ENCODE measurements at places on chromosomes 3 and 15. TPM values are rescaled to one million over a fixed set of nuclear protein-coding genes. Genes with fewer than 3 reads are reported as not detected.

The VWA5B2 gene
- 2.6 TPM for total RNA-seq

The TRH gene
- total RNA-seq = not detected

The PLAAT1 gene
- not detected for total RNA-seq

The EPHA3 gene
- 6.6 TPM for total RNA-seq

The GREM1 gene
- total RNA-seq = 9.1 TPM

The AGBL1 gene
- 0.32 TPM for total RNA-seq

The DUOX1 gene
- total RNA-seq = 0.70 TPM

The GOLGA8Q gene
- 1.5 TPM for total RNA-seq

The MEIS2 gene
- total RNA-seq = 93.3 TPM

The CRABP1 gene
- total RNA-seq = 6.2 TPM

The ZPLD1 gene
- total RNA-seq = not detected

The WDR93 gene
- not detected for total RNA-seq

The HCN4 gene
- total RNA-seq = 0.14 TPM

The ANKUB1 gene
- total RNA-seq = not detected

The ACKR4 gene
- 3.3 TPM for total RNA-seq

The C3orf33 gene
- total RNA-seq = 1.7 TPM

The CFAP100 gene
- not detected for total RNA-seq

All from mucosa of descending colon (tissue), 3 donors.